SIG-M5 (cell line): ENCODE measurements at places on chromosomes 7 and 10.

DNA sequence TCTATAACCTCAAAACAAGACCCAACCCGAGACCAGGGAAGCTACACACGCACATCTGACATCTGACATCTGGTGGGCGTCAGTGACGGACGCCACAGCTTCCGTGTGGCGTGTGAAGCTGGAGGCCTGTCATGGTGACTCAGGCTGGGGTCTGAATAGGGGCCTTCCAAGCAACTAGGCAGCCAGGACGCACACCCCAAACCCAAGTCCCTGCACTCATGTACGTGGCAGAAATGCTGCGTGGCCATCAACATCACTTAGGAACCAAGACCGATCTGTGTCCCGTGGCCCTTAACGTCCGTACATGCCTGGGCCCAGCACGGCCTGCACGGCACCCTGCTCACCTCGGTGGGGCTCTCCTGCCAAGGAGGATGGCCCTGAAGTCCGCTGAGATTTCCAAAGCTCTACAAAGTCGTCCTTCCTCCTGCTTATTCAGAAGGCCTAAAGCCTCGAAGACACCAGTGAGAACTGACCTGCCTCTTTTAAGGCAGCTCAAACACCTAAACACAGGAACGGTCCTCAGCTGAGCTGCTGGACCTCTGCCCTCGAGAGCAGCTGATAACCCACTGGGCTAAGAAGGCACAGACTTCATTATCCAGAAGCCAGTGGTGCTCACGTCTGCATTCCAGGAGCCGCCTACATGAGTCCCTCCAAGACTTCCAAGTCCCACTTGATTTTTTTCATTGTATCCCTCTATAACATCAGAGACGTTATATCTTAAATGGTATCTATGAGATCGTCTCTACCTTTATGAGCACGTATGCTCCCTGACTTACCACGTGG lies 82.5 kb downstream of the DIP2C start:
- no peak for DNase-seq

- DNase-seq, result no peak
Measured at GRCh38 chr10:129344103-129344502, 122.9 kb upstream of the MGMT start.

GRCh38 chr10:133306941-133307379 lies 1.7 kb downstream of the TUBGCP2 start:
- no peak for DNase-seq

DNA sequence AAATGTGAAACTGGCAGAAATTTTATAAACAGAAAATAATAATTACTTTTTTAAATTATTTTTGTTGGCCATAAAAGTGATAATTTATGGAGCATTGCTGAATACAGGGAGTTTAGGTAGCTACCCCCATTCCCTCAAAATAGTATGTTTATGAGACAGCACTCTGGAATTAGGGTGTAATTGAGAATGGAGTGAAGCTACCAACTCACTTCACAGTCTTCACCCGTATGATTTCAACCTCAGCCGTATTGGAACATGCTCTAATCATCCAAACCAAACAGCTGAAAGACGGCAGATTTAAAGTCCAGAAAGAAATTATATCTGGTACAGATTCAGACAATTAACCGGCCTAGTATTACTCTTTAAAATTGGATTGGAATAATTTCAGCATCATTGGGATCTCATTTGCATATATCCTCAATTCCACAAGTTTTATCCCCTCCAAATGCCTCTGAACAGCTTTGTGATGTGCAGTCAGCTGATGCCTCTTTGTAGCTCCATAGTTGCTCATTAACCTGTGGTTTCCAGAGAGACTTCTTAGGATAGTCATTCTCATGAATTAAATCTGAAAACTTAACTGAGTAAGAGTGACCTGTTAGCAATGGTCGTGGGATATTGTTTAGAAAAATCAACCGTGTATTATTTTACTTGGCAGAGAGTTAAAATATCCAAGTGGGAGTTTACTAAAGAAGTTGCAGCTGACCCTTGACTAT lies 59.1 kb upstream of the GJD4 start:
- no peak for DNase-seq

DNA sequence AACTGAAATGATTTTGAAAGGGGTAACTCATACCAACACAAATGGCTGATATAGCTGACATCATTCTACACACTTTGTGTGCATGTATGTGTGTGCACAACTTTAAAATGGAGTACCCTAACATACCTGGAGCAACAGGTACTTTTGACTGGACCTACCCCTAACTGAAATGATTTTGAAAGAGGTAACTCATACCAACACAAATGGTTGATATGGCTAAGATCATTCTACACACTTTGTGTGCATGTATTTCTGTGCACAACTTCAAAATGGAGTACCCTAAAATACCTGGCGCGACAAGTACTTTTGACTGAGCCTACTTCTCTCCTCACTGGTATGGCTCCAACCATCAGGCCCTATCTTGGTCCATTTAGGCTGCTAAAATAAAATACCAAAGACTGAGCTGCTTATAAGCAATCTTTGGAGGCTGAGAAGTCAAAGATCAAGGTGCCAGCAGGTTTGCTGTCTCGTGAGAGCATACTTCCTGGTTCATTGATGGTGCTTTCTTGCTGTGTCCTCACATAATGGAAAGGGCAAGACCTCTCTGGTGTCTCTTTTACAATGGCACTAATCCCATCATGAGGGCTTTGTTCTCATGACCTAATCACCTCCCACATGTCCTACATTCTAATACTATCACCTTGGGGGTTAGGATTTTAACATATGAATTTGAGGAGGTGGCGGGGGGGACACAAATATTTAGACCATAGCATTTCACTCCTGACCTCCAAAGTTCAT lies 173.3 kb downstream of the CFTR start:
- DNase-seq, result no peak

GRCh38 chr10:78533098-78533497 lies 499.4 kb downstream of the RPS24 start:
- DNase-seq, result no peak

DNA sequence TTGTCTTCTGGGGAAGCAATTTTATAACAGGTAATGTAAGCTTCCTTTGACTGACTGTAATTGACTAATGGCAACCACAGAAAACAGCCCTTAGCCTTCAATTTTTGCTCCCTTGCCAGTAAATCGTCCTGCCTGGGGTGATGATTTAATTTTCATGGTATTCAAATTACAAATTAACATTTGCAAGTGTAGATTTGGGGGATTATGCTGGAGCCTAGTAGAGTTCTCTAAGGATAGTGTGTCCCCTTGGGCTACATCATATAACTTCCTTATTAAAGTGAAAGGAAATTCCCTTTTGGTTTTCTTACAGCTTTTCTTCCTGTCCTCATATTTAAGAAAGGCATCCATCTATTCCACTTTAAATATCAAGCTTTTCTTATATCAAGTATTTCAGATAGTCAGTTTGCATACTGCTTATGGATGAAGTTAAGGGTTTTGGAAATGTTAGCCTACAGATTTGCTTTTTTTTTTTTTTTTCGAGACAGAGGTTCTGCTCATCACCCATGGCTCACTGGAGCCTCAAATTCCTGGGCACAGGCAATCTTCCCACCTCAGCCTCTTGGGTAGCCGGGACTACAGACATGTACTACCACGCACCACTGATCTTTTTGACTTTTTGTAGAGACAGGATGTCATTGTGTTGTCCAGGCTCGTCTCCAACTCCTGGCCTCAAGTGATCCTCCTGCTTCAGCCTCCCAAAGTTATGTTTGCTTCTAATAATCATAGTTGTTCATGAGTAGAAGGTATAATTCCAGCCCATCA lies 35.9 kb upstream of the HDAC9 start:
- DNase-seq, result no peak
